ENCODE measurements at places on chromosomes 4 and X.

GRCh38 chr4:1330761-1331590 lies 16.0 kb upstream of the UVSSA start:
- DNase-seq, result no peak

DNA sequence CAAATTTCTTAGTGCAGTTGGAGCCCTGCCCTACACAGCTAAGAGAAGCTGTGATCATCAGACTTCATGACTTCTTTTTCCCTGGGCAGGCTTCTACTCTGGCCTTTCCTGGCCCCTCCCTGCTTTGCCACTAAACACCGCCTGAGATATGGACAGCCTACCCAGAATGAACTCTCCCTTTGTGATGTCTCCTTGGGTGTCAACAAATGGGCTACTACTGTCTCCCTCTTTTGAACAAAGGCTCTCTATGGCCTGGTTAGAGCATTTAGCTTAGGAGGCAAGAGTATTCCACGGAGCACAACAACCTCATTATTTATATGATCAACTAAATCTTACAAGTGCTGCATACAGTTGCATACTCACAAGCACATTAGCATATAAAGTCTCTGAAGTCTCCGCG lies 127.6 kb upstream of the HCCS start:
- peak; percentile 14 for DNase-seq

GRCh38 chrX:41033299-41033698 lies 51.9 kb upstream of the USP9X start:
- no peak for DNase-seq

DNA sequence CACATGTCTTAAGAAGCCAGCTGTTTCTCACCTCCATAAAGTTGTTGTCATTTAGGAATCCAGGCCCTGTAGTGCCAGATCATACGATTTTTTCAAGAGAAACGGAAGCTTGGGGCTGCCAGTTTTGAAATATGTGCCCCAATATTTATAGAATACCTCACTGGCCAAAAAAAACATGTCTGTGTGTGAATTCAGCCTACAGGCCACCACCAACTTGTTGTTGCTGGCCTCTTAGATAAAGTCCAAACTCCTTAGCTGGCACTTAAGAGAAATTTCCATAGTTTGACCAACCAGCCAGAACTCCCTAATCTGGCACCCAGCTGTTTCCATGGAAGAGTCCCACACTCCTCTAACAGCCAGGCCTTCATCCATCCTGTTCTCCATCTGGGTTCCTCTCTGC lies 74.1 kb downstream of the WDR19 start:
- DNase-seq, result no peak

DNA sequence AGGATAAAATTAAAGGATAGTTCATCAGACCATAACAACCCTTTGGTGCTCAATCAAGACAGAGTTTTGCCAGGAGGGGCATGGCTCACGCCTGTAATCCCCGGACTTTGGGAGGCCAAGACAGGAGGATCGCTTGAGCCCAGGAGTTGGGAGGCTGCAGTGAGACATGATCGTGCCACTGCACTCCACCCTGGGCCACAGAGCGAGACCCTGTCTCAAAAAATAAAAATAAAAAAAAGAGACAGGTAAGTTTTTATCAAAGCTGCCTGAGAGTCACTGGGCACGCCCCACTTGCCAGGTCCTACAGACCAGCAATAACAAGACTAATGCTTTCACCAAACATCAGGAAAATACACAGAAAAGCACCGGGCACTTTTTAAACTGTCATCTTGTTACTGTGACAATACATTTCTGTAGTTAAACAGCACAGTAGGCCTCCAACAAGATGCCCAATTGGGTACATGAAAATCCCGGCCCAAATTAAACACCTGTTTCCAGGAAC lies 765 bp downstream of the CFAP97 start:
- DNase-seq, result no peak

DNA sequence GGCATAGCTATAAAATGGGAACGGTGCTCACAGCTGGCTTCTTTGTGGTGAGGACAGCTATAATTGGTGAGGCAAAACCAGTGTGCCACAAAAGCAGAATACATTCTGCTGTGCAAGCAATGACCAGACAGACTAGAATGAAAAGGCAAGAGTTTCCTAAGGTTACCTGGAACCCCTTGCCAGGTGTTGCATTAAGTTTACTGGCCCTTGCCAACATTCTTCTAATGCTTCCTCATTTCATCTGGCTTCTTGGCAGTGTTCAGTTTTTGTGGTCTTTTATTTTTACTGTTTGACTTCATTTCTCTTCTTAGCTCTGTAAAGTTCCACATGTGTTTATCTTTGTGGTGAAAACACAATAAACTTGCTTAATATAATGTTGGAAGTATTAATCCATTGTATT lies 131.4 kb downstream of the PTTG2 start:
- no peak for DNase-seq

- DNase-seq, result no peak
These were observed 22.3 kb downstream of the TEC start for GRCh38 chr4:48247142-48247877.

DNA sequence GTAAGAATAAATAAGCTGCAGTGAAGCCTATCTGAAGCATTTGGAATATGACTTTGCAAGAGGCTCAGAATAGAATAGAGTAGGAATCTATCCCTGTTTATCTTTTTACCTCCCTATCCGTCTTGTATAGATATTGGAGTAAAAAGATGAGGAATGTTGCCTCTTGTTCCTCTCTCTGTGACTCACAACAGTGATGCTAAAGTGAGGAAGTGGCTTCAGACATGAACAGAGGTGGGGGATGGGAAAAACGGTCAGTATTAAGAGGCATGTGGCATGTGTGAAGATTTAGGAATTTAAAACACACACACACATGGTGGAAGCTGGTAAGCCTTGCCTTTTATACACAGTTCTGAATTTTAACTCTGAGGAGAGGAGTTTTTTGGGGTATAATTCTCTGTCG lies 3.8 kb upstream of the DCAF4L1 start:
- DNase-seq, result no peak

GRCh38 chr4:145840162-145840768 lies 98.4 kb downstream of the ZNF827 start:
- DNase-seq, result no peak

GRCh38 chr4:116243431-116243830 lies 841.9 kb downstream of the TRAM1L1 start:
- no peak for DNase-seq
